A172 (cell line): ENCODE measurements at places on chromosomes 5 and 9. TPM values are rescaled to one million over a fixed set of nuclear protein-coding genes. Genes with fewer than 3 reads are reported as not detected.

The SNCAIP gene
- total RNA-seq: 3.2 and 4.7 TPM in 2 replicates

- no peak for DNase-seq
Measured at GRCh38 chr9:7243838-7244237, 486.1 kb downstream of the KDM4C start.

The BICD2 gene
- total RNA-seq: 29.8 and 31.7 TPM in 2 replicates

The BAAT gene
- not detected in 2 replicates for total RNA-seq

- no peak for DNase-seq
Measured at GRCh38 chr9:26748449-26749058, 144.0 kb downstream of the CAAP1 start.

The MAP1B gene
- 98.8 and 137 TPM in 2 replicates for total RNA-seq
